ENCODE measurements at places on chromosomes 7 and 10.

GRCh38 chr7:44858161-44858560 lies 10.3 kb upstream of the H2AZ2 start:
- no peak for DNase-seq

DNA sequence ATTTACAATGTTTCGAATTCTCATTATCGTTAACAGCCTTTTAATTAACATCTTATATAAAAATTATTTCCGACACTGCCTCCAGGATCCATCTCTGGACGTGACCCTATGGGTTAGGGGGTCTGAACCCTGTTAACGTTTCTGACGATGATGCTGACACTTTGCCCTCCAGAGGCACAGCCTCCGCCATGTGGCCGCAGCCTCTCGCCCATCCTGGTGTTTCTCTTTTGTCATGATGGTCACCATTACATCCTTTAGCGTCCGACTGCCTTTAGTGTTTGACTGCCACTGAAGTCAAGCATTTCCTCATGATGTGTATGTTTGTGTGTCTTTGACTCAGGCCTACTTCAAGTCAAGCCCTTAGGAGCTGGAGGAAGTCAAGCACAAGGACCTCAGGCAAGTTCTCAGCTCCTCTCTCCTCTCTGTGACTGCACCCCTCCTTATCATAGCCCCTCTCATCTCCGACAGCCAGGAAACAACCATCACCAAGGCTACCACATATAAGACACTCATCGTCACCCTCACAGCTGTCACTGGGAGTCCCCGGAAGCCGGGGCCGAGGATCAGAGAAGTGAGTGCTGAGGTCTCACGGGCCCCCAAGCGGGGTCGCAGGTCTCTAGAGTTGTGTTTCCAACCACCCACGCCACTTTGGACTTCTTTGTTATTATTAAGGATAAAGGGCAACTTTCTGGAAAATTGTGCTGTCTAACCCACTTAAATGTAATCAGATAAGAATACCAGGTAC lies 96.1 kb upstream of the PPP2R2D start:
- DNase-seq = no peak

GRCh38 chr7:142598297-142598696 lies 151.0 kb upstream of the PRSS1 start:
- DNase-seq = no peak

GRCh38 chr10:97534746-97535367 lies 36.1 kb downstream of the UBTD1 start:
- DNase-seq = peak; percentile 40

DNA sequence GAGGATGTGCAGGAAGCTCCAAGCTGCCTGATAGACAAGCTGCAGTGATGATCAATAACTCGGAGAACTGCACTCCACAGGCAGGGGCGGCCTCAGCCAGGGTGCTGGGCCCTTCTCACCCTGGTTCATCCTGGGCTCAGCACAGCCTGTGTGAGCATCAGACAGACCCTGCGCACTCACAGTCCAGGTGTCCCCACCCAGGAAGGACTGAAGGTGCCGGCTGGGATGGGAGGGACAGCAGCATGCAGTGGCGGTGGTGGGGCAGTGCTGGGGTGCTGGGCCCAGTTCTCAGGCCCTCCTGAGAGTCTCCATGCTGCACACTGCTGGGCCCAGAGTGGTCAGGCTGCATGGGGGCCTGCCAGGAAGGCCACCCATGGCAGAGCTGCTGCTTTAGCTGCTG lies 74.1 kb downstream of the ITIH5 start:
- DNase-seq = no peak

- DNase-seq = no peak
Observed at GRCh38 chr7:31646942-31647341, 40.1 kb upstream of the PPP1R17 start.

- DNase-seq = no peak
Observed at GRCh38 chr7:12401538-12402364, 1.9 kb downstream of the VWDE start.

DNA sequence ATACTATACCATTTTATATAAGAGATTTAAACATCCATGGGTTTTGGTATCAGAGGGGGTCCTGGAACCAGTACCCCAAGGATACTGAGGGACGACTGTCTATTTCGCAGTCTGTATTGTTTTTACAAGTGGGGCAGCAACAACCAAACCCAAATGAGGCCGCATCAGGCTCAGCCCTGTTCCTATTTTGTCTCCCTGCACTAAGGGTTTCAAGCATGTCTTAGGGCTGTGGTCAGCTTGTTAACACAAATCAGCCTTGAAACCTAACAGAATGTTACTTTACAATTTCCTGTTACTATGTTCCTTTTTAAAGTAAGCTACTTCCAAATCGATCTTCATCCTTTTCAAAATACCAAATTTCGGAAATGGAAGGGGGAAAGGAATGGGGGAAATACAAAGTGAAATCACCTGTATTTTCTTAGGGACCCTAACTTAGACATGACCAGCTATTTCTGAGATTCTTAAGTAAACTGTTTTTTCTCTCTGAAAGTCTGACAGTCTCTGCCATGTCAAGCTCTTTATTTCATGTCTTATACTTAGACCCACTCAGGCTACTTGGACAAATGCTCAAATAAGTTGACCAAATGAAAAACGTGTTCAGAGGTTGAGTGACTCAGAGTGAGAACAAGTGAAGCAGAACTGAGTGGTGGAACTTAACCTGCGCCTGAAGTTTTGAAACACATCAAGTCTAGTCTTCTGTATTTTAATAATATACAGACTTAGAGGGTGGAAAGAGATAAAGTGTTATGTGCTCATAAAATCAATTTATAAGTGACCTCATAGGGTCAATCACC lies 75.8 kb downstream of the C1GALT1 start:
- no peak for DNase-seq

GRCh38 chr10:64219271-64220025 lies 698.2 kb downstream of the REEP3 start:
- no peak for DNase-seq

DNA sequence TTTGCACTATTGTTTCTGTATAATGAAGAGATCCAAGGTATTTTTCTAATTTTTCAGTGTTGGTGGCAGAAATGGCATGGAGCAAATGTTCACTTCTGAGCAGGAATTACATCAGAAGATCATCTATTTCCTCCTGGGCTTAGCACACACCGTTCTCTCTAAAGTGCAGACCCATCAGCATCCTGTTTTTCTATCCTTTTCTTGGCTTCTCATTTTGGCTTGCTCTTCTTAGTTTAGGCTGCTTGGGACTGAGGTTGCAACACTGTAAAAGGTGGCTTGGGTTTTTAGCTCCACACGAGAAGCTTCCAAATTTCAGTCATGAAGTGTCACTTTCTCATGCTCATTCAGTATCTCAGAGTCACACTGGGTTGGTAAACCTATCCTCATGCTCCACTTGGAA lies 79.9 kb upstream of the SMIM30 start:
- no peak for DNase-seq

GRCh38 chr10:31062856-31063255 lies 31.2 kb upstream of the ZNF438 start:
- DNase-seq = no peak

- no peak for DNase-seq
Observed at GRCh38 chr10:124656541-124656940, 87.6 kb downstream of the FAM53B start.

DNA sequence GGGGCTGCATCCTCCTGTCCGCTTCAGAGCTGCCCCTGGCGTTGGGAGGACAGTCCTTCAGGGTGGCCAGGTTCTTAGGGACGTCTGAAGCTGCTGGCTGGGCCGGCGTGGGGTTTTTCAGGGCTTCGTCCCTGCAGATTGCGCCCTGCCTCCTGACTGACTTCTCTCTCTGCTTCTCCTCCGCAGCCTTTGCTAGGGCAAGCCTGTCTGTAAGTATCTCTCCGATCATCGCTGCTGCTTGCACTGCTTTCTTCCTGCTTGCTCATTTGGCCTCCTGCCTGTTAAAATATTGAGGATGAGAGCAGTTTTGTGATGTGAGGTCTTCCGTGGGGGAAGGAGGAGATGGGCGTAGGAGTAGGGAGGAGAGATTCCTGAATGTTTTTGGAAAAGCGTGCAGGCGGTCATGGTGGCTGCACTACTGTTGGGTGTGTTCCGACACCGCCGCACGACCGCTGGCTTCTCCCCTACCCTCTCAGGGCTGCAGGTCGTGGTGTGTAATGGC lies 25.3 kb downstream of the PFKFB3 start:
- no peak for DNase-seq

GRCh38 chr7:134630237-134630636 lies 16.4 kb upstream of the BPGM start:
- DNase-seq = no peak

DNA sequence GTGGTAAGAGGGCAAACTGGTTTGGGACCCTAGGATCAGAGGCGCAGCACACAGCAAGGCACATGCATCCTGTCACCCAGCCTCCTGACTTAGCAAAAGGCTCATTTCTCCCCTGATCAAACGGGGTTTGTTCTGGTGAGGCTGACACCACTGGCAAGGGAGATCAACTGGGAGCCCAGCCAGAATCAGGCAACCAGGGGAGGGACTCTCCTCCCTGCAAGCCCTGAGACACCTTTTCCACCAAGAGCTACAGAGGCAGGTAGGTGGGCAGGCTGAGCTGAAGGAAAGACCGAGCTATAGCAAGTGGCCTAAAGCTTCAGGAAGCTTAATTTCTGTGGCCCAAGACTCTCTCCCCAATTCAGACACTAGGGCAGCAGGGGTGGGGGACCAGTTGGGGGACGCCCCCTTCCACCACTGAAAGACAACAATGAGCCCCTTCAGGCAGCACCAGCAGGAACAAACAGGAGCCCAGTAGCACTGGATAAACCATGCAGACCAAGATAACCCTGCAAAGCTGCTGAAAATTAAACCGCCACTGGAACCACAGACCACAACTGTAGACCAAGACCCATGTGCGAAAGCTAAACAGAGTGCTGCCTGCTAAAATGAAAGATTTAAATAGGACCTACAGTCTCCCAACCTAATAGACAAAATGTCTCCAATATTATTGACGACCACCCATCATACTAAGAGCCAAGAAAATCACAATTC lies 27.1 kb upstream of the SAR1A start:
- DNase-seq = no peak

- no peak for DNase-seq
Observed at GRCh38 chr10:124470544-124471434, 9.2 kb downstream of the LHPP start.

- no peak for DNase-seq
Observed at GRCh38 chr7:25897261-25897782, 254.7 kb upstream of the NFE2L3 start.

- DNase-seq = no peak
Observed at GRCh38 chr10:44674536-44675386, 236.4 kb upstream of the TMEM72 start.

- no peak for DNase-seq
Observed at GRCh38 chr10:110876000-110876399, 4.3 kb downstream of the PDCD4 start.

- no peak for DNase-seq
Observed at GRCh38 chr10:123484722-123485121, 181.4 kb upstream of the GPR26 start.

DNA sequence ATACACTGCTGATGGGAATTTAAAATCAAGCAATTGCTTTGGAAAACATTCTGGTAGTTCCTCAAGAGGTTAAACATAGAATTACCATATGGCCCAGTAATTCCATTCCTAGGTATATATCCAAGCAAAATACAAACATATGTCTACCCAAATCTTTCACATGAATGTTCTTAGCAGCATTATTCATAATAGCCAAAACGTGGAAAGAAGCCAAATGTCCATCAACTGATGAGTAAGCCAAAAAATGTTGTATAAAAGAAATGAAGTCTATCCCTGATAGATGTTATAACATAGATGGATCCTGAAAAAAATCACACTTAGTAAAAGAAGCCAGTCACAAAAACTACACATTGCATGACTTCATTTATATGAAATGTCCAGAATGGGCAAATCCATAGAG lies 893.0 kb downstream of the SORCS3 start:
- DNase-seq = no peak

- no peak for DNase-seq
Observed at GRCh38 chr10:69855346-69856111, 53.8 kb downstream of the COL13A1 start.

GRCh38 chr10:97584060-97584797 lies at the start of gene HOGA1:
Gene HOGA1 (plus strand): TSS chr10:97584389. CDS start chr10:97584704, 315 bp downstream.
- peak; percentile 74 for DNase-seq

DNA sequence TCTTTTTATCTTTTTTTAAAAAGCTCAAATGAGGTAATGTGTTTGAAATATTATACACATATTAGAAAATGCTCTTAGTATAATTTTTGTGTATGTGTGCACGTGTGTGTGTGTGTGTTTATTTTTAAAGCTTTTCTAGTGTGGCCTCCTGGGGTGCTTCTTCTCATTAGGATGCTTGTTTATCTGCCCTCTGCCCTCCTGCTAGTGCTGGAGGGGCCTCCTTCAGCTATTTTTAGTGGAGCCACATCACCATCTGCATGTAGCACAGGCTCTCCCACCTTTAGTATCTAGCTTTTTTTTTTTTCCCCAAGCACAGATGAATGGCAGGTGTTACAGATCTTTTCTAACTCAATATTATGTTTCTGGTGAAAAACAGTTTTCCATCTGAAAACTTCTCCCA lies 155.7 kb upstream of the TMEM229A start:
- no peak for DNase-seq

- peak; percentile 67 for DNase-seq
Observed at GRCh38 chr10:101066146-101066895, 4.5 kb downstream of the KAZALD1 start.

GRCh38 chr7:108137040-108137439 lies 6.9 kb upstream of the LAMB4 start:
- DNase-seq = no peak

- no peak for DNase-seq
Observed at GRCh38 chr7:117769085-117769484, 104.2 kb downstream of the CTTNBP2 start.

- DNase-seq = no peak
Observed at GRCh38 chr10:110686949-110687348, 42.8 kb downstream of the RBM20 start.

- DNase-seq = peak; percentile 34
Observed at GRCh38 chr10:13528123-13528874, 515 bp downstream of the BEND7 start.

DNA sequence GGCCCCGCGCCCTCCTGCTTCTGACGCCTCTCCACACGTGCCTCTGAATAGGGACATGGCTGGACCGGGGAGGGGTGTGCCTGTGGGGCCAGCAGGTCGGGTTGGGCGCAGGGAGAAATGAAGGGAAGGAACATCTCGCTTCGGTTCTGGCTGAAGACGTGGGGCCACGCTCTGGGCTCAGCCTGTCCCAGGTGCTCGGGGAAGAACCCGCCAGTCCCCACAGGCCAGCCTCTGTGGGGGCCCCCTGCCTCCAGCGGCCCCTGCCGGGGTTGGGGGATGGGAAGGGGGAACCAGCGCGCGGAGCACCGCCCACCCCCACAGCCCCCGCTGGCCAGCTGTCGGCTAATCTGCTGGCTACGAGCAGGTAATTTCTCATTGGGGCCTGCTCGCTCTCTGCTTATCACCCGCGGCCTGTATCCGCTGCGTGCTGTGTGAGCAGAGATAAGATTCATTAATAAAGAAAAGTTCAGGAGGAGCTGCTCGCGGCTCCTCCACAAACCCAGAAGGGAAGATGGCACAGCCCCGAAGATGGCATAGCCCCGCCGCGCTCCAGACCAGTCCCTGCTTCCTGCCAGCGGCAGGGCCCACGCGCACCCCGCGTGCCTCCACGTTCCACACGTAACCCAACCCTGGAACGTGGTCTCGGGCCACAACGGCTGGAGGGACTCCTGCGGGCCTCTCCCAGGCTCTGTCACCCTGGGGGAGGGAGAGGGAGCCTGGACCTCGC lies 186.2 kb downstream of the ELFN1 start:
- DNase-seq = no peak

GRCh38 chr10:1057106-1057657 lies 997 bp downstream of the WDR37 start:
- DNase-seq = no peak

- DNase-seq = no peak
Observed at GRCh38 chr10:61981460-61981859, 80.0 kb downstream of the ARID5B start.

GRCh38 chr10:119667562-119668328 lies 16.6 kb downstream of the BAG3 start:
- DNase-seq = peak; percentile 97
